ENCODE measurements at places on chromosomes 5 and 9. TPM values are rescaled to one million over a fixed set of nuclear protein-coding genes. Genes with fewer than 3 reads are reported as not detected.

BNC2 gene
- polyA plus RNA-seq: 17.5 TPM

DNA sequence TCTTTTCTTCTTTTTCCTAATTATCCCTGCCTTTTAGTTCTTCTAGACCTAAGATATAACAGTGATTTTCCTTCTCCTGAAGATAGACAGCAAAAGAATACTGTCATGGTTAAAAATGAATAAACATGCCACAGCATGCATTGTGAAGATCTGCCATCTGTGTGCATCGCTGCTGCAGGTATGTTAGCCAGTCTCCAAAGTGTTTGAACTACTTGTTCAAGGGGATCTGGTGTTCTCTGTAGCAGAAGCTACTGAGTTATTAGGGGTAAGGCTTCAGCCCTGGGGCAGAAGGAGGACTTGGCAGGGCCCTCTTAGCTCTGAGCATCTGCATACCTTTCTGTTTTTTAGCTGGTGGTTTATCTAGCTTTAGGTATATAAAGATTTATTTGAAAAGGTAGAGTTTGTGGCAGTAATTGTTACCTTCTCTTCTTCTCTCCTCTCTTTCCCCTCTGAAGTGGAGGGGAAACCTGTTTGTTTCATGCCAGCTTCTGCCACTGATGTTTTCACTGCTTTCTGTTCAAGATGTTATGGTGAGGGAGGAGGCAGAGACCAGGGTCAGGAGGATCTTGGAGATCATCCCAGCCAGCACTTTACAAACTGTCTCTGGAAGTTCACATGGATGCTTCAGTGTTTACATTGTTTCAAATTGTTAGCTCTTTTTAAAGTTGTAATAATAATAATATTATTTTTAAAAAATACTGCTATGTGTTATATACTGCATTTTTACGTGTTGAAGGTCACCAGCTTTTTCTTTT, 25.2 kb downstream of the GALNT10 start:
- no peak for DNase-seq

DNA sequence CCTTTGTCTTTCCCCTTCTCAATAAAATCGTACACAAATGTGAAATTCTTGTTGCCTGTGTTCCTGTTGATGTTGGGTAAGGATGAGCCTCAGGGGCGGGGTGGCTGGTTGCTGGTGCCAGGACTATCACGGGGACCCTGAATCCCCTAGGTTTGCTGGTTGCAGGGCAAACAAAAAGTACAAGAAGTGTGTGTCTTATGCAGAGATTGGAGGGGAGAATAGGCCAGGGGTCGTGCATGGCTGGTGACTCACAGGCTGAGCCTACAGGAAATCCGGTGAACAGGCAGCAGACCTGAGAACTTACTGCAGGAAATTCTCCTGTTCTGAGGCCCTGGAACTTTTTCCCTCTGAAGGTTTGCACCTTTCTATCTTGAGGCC, 5.5 kb downstream of the ANXA2R start:
- DNase-seq: no peak

DNA sequence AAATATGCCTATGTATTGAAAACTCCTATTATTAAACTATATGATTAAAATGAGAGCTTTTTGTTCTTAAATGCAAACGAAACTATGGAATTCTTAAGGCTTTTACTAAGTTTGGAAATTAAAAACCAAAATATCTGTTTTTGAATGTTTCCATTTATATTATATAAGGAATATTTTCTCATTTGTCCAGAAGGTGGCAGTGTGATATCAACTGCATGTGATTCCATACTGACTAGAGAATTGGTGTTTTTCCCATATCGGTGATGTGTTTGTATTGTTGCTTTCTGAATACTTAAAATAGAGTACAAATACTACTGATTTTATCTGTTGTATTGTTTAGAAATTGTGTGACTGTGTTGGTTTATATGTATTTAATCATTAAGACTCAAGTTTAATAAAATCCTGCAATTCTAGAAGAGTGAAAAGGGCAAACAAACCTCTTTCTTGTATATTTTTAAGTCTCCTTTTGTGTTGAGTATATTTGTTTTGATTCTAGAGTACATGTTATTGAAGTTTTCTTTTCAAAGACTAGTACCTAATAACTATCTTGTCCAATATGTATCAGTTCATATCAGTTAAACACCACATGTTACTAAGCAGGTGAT, 320.8 kb downstream of the CCDC171 start:
- no peak for DNase-seq

DNA sequence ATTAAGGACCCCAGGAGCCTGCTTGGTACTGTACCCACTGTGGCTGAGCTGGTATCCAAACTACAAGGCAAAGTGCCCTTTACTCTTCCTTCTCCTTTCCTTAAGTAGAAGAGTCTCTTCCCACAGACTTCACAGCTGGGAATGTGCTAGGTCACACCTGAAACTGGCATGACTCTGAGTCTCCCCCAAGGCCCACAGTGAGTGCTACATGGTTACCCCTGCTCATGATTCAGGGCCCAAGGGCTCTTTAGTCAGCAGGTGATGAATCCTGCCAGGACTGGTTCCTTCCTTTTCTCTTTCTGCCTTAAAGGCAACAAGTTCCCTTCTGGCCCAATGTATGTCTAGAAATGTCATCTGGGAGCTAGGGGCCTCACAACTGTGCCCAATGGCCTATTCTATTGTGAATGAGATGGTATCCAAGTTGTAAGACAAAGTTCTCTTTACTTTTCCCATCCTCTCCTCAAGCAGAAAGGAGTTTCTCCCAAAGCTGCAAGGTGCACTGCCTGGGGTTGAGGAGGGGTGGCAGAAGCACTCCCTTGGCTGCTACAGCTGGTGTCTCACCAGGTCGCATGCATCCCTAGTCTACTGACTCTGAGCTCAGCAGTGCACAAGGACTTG, 134.4 kb downstream of the TMEM38B start:
- DNase-seq: no peak

- no peak for DNase-seq
These were observed 2.4 kb upstream of the PITX1 start for GRCh38 chr5:135036405-135036804.

DIRAS2 gene
- not detected for polyA plus RNA-seq

CCNJL gene
- 0.71 TPM for polyA plus RNA-seq

DNA sequence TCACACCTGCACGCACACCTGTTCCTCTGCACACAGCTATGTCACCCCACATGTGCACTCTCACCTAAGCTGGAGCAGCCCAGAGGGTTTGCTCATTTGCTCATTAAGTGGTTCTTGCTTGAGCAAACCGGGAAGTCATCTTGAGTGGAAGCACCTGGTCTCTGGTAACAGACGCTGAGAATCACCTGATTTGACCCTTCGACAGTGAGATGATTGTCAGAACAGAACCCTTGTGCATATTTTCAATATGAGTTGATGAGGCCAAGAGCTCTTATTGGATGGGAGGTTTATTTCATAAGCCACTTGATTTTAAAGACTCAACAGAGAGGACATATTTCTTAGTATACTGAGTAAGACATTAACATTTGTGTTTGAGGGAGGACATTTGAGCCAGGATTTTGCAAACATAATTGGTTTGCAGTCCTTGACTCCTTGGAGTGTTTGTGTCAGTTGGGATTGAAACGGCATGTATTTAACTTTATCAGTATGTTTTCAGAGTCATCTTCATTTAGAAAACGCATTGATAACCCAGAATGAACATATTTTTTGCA, 22.1 kb upstream of the LPCAT1 start:
- no peak for DNase-seq

GRCh38 chr9:88821746-88822106, 169.5 kb upstream of the S1PR3 start:
- no peak for DNase-seq

GRCh38 chr5:181255836-181256578, 4.9 kb downstream of the TRIM52 start:
- DNase-seq: no peak

- DNase-seq: no peak
These were observed 75.8 kb downstream of the F2RL2 start for GRCh38 chr5:76547242-76547890.

SLC36A2 gene
- polyA plus RNA-seq: not detected

DNA sequence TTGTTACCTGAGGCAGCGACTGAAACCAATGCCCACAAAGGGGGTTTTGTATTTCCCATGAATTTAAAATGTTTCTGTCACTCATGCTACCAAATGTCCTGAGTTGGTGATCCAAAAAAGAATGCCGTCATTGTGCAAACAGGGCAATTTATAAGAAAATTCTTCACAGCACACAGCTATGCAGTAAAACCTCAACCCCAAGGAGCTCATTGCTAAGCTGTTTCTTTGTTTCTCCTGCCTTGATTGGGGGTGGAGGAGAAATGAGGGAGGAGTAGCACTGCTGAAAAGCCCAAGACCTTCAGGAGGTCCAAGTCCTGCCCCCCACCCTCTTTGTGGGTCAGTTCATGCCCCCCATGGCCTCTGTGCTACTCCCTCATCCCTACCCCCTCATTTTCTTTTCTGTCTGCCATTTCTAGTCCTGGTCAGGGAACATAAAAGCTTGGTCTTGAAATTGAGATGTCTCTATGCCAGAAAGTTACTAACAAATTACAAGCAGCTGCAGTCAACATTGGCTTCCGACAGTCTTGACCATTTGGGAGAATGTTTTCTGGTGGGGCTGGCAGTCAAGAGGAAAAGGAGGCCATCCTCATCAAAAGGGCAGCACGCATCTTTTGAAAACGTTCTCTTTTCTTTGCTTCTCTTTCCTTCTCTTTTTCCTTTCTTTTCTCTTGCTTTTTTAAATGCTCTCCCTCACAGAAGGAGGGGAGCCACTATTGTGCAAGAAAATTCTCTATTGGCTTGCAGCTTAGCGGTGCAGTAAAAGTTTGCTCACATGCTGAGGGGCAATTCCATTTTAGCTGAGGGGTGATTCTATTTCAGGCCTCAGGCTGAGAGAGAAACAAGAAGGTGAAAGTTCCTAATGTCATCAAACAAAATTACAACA, 133.3 kb downstream of the GCNT1 start:
- no peak for DNase-seq

- no peak for DNase-seq
These were observed 127.8 kb downstream of the ZNF354C start for GRCh38 chr5:179187681-179188575.

GRCh38 chr5:178997191-178997590, 2.1 kb upstream of the GRM6 start:
- DNase-seq: no peak

BTNL8 gene
- not detected for polyA plus RNA-seq

DNA sequence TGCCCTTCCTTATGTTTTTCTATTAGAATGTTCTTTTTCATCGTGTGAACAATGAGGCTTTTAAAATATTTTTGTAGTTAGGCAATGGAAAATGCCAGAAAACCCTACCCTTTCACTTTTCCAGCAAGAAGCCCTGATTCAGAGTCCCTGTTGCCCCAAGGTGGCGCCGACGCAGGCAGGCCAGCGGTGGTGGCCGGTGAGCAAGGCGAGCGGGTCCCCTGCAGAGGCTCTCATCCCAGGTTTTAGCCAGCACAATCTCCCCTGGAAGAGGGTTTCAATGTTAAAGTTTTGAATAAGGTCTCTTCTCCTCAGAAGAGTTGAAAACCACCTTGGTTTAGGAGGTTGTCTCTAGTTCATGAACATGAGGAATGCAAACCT, 40.8 kb upstream of the CKMT2 start:
- no peak for DNase-seq

RAPGEF1 gene
- polyA plus RNA-seq: 31.6 TPM

RUSC2 gene
- 43.3 TPM for polyA plus RNA-seq

GRCh38 chr5:6634788-6635430, 1.7 kb downstream of the SRD5A1 start:
- no peak for DNase-seq

All from BJ (cell line).